Lung (tissue), 17 donors: ENCODE measurements at places on chromosomes 7 and 10. TPM values are rescaled to one million over a fixed set of nuclear protein-coding genes. Genes with fewer than 3 reads are reported as not detected.
A peak's percentile ranks its signal among the peaks of the same experiment; 100 is the strongest.

The SORCS1 gene
- 0.06 TPM for total RNA-seq

The PTPRZ1 gene
- 4.0 TPM for total RNA-seq

The GPNMB gene
- 58.5 TPM for total RNA-seq

The RABGEF1 gene
- total RNA-seq, result 27.3 TPM

The GNAT3 gene
- total RNA-seq, result not detected

The FRAT1 gene
- 10.9 TPM for total RNA-seq

- no peak for DNase-seq
- H3K4me3 ChIP-seq, result no peak overlapping the region
- H3K27ac ChIP-seq, result no peak overlapping the region
- H3K4me1 ChIP-seq, result no peaks in the 10 kb centered on the region
- H3K27me3 ChIP-seq, result no peaks in the 10 kb centered on the region
Measured at GRCh38 chr10:51638737-51639136, 60.7 kb downstream of the CSTF2T start.

GRCh38 chr7:140292438-140292837 lies 105.9 kb downstream of the SLC37A3 start:
- no peaks in the 10 kb centered on the region for H3K4me1 ChIP-seq
- H3K27ac ChIP-seq, result no peak overlapping the region
- no peak for DNase-seq
- H3K27me3 ChIP-seq, result no peaks in the 10 kb centered on the region
- no peak overlapping the region for H3K4me3 ChIP-seq
- no peaks in the 10 kb centered on the region for H3K36me3 ChIP-seq

DNA sequence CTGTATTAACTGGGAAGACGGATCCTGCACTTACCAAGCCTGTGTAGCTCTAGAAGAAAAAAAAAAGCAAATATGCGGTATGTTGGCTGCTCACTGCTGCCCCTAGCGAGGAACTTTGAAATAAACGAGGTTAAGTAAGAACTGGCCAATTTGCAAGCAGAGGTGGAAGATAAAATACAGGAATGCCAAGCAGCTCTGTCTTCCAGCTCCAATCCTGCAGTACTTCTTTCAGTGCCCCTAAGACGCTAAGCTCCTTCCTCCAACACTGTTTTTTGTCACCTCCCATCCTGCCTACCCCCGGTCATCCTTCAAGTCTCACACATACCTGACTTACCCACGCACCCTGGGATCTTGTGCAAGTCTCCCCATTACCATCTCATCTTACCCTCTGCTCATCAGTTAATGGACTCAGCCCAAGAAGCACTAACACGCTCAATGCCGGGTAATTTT lies 809 bp downstream of the C10orf143 start:
- H3K27ac ChIP-seq, result peak overlapping the region; percentile 98
- no peaks in the 10 kb centered on the region for H3K27me3 ChIP-seq
- DNase-seq, result peak; percentile 96
- H3K4me1 ChIP-seq, result peaks cover 16% of the 10 kb centered on the region
- peak overlapping the region; percentile 66 for H3K4me3 ChIP-seq
- H3K36me3 ChIP-seq, result no peaks in the 10 kb centered on the region

- DNase-seq, result no peak
- H3K27ac ChIP-seq, result no peak overlapping the region
- H3K4me1 ChIP-seq, result peaks cover 2% of the 10 kb centered on the region
Measured at GRCh38 chr10:2119316-2119715, 382.0 kb upstream of the ADARB2 start.

DNA sequence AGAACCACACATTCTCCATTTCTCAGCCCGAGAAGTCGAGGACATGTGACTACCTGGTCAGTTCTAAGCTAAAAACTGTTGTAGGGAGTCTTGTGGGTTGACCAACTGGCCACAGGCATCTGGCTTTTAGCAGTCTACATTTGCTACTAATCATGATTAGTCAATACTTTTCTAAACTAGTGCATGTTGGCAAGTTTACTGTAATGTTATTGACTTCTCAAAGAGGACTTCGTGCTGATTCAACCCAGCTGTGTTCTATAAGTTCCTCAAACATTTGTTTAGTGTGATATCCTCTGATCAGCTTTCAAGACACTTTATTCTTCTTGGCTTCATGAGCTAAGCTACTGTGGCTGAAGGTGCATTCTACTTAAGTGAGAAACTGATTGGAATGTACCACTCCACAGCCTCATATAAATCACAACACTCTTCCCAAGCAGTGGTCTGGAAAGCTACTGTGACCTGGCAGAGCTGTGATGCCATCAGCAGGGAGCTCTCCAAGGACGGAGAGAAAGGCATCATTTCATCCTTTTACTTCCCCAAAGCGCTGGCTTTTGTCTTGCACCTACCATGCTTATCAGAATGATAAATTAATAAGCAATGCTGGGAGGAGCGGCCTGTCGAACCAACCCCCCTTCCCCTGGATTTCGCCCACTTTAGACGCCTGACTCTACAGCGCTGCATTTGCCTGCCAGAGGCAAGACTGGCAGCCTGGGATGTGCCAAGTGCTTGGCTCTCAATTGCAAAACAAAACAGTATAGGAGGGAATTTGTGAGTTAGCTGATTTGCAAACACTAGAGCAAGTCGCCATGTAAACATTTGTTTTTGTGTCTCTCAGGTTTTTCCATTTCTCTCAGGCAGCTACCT lies 206.7 kb upstream of the PLXNA4 start:
- H3K27me3 ChIP-seq, result no peaks in the 10 kb centered on the region
- H3K4me1 ChIP-seq, result no peaks in the 10 kb centered on the region
- H3K36me3 ChIP-seq, result peaks cover 2% of the 10 kb centered on the region
- H3K4me3 ChIP-seq, result no peak overlapping the region
- DNase-seq, result no peak

- H3K27ac ChIP-seq, result no peak overlapping the region
- no peaks in the 10 kb centered on the region for H3K27me3 ChIP-seq
- peak; percentile 18 for DNase-seq
- no peaks in the 10 kb centered on the region for H3K4me1 ChIP-seq
Measured at GRCh38 chr7:100951172-100951571, 1.8 kb downstream of the MUC3A start.

DNA sequence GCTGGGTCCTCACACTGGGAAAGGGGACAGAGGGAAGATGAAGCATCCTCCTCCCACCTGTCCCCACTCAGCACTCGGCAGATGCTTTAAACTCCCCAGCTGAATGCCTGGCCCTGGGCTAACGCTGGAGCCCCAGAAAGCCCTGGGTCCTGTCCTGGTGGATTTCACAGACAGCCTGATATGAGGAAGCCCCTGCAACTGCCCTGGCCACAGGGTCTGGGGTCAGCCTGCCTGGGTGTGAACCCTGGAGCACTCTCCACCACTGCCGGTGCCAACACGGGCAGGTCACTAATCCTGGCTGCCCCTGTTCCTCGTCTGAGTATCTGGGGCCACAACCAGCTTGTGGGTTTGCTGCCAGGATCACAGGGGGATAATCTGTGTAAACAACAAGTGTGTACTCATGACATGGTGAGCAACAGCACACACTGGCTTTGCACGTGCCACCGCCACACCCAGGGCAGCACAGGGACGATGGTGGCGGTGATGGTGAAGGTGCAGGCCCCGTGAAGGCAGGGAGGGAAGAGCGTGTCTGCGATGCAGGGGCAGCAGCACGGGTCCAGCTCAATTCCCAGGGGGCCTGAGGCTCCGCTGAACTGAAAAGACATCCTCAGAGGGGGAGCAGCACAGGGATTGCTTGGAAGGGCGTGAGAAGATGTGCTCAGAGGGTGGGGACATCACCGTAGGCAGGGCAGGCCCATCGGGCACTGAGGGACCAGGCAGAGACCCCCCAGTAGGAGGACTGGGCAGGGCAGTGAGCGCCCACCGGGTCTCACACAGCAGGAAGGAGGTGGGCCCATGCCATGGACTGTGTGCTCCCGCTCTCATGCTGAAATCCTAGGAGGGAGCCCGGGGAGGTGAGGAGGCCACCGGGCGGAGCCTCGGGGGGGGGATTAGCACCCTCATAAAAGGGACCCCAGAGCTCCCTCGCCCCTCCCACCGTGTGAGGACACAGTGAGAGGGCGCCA lies 238.7 kb downstream of the MAD1L1 start:
- DNase-seq, result no peak
- H3K36me3 ChIP-seq, result no peaks in the 10 kb centered on the region
- no peaks in the 10 kb centered on the region for H3K4me1 ChIP-seq
- H3K27me3 ChIP-seq, result no peaks in the 10 kb centered on the region
- H3K27ac ChIP-seq, result no peak overlapping the region

DNA sequence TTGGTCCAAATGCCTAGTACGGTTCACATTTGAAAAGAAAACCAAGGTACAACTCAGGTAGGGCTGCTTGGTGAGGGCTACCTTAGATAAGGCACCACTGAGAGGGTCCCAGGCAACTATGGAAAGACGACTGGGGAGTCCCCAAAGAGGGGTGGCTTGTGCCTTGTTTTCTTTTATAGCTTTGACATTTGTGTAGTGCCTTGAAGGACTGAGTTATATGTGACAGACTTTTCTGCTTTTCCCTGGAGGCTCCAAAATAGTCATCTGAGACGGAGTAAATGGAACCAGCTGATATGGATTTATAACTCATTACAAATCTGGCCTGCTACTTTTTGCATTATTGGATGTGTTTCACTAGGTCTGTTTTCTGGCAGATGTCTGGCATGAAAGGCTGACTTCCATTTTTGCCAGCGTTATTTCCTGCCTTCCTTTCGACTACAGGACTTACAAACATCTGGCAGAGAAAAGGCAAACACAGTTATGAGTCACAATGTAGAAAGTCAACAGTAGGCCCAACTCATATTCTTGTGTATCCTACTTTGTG lies 88.2 kb upstream of the IMMP2L start:
- H3K27ac ChIP-seq, result no peak overlapping the region
- no peaks in the 10 kb centered on the region for H3K4me1 ChIP-seq
- H3K4me3 ChIP-seq, result no peak overlapping the region
- H3K36me3 ChIP-seq, result no peaks in the 10 kb centered on the region

DNA sequence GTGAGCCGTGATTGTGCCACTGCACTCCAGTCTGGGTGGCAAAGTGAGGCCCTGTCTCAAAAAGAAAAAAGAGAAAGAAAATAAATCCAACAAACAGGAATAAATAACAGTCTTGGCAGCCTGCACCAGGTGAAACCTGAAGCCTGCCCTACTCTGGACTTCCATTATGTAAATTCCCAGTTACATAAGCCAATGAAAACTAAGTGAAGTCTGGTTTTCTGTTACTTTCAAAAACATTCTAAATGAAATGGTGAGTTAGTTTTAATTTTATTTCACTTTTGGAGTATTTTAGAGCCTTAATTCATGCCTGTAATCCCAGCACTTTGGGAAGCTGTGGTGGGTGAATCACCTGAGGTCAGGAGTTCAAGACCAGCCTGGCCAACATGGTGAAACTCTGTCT lies 22.5 kb upstream of the HIBADH start:
- no peaks in the 10 kb centered on the region for H3K27me3 ChIP-seq
- no peak overlapping the region for H3K27ac ChIP-seq
- H3K4me3 ChIP-seq, result no peak overlapping the region
- H3K36me3 ChIP-seq, result no peaks in the 10 kb centered on the region
- H3K4me1 ChIP-seq, result no peaks in the 10 kb centered on the region

GRCh38 chr10:92845921-92846320 lies 2.4 kb upstream of the EXOC6 start:
- peaks cover 9% of the 10 kb centered on the region for H3K4me1 ChIP-seq
- no peak overlapping the region for H3K27ac ChIP-seq
- DNase-seq, result no peak
- H3K4me3 ChIP-seq, result no peak overlapping the region
- H3K27me3 ChIP-seq, result no peaks in the 10 kb centered on the region
- H3K36me3 ChIP-seq, result no peaks in the 10 kb centered on the region
